ENCODE measurements at places on chromosomes 1 and 21.

- no peak for DNase-seq
These were observed 459.2 kb upstream of the RUNX1 start for GRCh38 chr21:35508139-35508888.

- no peak for DNase-seq
These were observed 67.0 kb downstream of the EIF2B3 start for GRCh38 chr1:44919400-44919799.

DNA sequence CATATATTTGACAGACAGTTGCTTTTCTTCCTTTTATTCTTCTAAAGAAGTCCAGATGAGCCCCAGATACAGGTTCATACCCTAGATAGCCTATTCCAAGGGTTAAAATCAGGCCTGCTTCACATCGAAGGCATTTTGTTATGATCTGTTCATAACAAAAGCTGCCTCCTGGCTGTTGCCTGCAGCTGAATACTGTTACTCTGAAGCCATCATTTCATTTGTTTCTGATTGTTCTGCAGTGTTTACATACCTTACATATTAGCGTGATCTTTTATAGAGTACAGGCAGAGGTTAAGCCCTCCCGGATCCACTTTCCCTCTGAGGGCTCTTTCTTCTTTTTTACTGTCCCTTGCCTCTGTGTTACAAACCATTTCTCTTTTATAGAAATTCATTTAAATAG, 219.0 kb upstream of the HOOK1 start:
- DNase-seq, result no peak

DNA sequence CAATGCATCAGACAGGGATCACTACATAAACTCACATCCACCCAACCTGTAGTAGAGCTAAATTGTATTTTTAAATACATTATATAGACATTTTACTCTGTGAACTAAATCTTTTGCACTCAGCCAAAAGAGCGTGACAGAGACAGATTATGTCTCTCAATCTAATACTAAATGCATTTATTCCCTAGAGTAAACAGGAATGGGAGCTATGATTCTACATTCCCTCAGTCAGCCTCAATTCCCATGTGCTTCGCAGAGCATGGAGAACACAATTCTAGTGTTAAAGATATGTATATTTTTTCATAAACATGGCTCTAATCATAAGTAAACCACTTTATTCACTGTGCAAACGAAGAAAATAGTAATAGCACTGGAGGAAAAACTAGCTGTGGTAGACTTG, 16.5 kb downstream of the PIGK start:
- DNase-seq, result no peak

GRCh38 chr1:45216861-45217260, 10.5 kb upstream of the ZSWIM5 start:
- no peak for DNase-seq

DNA sequence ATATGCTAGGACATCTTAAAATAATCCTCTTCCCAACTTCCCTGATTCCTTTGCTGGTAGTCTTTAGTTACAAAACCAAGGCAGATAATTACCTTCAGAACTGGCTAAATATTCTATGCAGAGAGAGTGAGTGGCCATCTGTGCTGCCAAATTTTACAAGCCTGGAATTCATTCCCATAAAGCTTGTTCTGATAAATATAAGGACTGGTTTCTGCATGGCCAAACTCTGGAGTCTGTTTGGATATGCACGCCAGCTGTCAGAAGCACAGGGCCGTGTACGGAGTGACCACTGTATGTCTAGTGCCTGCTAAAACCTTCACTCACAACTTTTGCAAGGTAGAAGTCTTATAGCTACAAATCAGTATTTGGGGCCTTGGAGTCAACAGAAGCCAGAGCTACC, 66.5 kb upstream of the RAVER2 start:
- no peak for DNase-seq

GRCh38 chr1:31587720-31588423, 11.6 kb downstream of the TINAGL1 start:
- peak; percentile 32 for DNase-seq

- no peak for DNase-seq
These were observed 64.7 kb downstream of the S1PR1 start for GRCh38 chr1:101301446-101302057.

DNA sequence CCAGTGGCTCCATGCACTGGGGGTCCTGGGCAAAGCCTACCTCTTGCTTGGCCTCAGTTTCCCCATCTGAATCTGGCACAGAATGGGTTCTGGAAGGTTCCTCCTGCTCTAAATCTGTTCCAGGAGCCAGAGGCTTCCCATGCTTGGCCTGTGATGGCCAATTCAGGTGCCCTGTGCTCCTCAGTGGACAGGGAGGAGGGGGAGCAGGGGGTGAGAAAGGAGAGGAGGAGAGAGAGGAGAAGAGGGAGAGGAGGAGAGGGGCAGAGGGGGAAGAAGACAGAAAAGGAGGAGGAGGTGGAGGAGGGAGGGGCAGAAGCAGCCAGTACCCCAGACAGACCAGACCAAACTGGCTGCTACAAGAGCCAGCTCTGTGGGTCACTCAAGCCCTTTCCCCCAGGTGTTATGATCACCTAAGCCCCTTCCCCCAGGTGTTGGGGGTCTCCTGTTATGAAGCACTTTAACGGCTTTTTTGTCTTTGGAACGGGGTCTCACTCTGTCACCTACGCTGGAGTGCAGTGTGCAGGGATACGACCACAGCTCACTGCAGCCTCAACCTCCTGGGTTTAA, 43.7 kb downstream of the TRIM11 start:
- no peak for DNase-seq

DNA sequence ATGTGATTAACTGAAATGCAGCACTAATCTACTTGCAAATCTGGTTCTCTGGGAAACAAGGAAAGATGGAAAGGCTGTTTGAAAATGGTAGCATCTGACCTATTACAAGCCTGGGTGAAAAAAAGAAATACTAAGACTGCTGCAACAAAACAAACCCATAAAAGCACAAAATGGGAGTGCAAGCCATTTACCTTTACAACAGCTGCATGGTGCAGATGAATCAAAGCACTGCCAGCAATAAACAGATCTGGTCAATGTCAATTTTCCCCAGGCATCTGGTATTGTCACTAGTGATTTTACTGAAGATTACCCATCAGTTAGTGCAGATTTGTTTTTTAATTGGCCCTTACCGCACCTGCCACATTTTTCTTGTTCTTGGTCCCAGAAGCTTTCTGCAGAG, 1341.7 kb downstream of the PLA2G4A start:
- DNase-seq, result no peak

GRCh38 chr1:245168086-245168485, 13.3 kb downstream of the KIF26B start:
- no peak for DNase-seq

DNA sequence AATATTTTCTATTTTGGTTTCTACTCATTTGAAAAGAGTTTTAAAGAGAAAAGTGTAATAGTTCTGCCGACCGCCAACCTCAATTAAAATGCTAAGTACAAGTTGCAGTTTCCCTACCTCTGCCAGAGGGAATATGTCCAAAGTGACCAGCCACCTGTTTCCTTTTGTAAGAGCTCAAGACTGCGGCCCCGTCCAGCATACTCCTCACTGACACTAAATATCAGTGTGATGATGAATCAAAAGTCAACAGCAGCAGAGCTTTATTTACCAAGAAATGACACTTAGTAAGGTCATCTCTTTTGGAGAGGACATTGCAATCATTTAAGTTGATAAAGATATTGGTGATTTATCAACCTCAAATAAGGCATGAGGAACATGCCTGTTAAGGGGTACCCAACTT, 57.4 kb upstream of the NRIP1 start:
- DNase-seq, result no peak

GRCh38 chr1:218587900-218588299, 242.8 kb downstream of the TGFB2 start:
- no peak for DNase-seq

DNA sequence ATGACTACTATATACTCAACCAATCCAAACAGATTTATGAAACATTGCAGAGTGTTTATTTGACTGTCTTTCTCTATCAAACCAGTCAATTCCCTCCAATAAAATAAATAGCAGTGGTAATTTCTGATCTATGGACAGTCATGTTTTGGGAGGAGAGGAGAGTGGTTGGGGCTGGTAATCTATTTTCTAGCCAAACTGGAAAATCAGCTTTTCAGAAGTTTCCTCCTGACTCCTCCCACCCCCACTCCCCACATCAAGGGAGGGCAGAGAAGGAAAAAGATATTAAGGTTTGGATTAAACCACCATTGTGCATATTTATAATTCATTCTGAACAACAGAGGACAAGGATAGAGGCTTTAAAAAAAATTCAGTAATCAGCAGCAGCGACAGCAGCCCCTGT, 69.4 kb upstream of the SOX13 start:
- no peak for DNase-seq

- no peak for DNase-seq
These were observed 18.3 kb downstream of the IFI44 start for GRCh38 chr1:78667939-78668338.

DNA sequence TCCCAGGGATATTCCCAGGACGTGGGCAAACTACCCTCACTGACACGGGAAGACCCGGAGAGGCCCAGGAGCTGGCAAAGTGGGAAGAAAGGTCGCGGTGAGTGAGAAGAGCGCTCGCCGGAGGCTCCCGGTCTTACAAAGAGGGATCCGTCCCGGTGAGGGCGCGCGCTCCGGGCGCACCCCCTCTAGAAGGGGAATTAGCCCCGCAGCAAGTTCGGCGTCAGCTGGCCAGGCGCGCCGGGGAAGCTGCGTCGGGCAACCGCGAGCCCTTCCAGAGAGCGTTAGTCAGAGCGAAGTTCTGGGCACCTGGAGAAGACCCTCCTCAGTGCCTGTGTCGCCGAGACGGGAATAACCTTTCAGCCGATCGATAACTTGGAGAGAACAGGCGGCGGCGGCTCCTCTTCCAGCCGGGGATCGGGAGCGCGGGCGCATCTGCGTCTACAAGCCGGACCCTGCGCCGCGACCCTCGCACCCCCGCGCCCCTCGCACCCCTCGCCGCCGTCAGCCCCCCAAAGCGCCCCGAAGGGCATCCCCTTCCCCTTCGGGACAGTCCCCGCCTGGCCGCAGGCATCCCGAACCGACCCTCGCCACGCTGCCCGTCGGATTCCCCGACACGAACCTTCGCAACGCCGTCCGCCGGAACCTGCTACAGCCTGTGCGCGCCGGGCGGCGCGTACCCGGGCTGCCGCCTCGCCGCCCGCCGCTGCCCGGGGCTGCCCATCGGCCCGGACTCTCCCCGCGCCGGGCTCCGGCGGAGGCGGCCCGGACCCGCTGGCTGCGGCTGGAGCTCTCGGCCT, 485 bp downstream of the SIPA1L2 start:
- peak; percentile 12 for DNase-seq

DNA sequence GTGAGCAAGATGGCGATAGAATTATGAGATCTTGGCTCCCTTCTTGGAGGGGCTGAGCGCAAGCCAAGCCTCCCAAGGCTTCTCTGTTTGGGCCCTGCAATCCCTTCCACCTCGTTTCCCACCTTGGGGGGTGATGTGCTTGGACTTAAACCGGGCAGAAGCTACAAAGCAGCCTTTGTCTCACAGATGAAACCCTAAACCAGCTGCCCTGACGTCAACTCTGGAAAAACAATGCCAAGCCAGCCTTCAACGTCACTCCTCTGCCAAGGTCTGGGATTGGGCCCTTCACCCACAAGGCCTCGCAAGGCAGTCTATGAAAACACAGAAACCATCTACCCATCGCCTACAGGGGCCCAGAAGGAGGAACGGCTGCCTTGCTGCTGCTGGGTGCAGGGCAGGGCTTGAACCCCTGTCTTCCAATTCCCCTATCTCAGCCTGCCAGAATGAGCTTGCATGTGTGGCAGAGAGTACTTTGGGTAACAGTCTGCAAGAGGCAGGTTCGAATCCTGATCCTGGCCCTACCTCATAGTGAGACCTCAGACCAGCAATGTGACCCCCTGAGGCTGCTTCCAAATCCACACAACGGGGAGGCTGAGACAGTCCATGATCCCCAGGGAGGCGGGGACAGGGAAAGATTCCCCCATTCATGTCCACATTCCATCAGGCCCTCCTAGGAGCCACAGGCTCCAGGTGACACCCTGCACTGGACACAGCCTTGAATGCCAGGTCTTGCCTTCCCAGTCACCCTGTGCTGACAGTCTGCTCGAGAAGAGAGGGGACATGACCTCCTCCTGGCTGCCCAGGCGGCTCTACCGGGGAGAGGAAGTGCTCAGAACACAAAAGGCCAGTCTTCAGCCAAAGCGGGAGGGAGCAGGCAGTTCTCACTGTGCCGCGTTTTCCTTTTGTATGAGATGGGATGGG, 15.0 kb downstream of the IFFO2 start:
- no peak for DNase-seq

- DNase-seq, result no peak
These were observed 3.9 kb upstream of the RPTN start for GRCh38 chr1:152162792-152163463.

DNA sequence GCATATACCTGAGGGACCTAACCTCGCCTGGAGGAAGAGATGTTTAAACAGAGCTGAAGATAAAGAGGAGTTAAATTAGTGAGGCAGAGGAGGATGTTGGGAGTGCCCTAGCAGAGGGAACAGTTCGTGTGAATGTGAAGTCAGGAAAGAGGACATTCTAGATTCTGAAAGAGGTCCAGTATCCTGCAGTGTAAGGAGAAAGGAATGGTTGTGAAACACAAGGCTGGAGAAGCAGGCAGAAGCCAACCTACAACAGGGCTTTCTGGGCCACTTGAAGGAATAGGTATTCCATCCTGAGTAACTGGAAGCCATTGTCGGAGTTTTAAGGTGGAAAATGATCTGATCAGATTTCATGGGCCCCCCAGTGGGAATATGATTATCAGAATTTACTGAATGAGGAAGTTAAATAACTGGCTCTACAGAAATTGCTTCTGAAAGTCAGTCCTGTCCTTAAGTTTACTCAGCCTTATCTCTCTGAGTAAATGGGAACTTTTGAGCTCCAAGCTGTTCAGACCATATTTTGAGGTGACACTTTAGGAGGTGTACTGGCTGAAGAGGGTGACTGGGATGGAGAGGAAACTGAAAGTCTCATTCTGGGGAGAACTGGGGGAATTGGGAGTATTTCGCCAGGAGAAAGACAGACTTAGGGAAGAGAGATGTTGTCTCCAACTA, 24.4 kb upstream of the FAAH start:
- DNase-seq, result no peak

DNA sequence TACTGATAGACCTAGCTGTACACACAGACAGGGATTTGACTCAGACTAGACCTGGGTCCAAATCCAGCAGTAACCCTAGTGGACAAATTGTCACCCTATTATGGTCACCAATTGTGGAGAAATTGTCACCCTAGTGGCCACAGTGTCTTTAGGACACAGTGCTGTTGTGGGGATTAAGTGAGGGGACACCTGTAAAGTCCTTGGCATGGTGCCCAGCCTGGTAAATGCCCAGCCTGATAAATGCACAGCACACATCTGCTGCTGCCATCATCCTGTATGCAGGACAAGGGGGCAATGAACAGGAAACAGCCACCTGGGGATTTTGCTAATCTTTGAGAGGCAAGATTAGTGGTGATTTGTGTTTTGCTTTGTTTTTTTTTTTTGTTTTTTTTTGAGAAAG, 2.3 kb downstream of the TMEM61 start:
- DNase-seq, result no peak

DNA sequence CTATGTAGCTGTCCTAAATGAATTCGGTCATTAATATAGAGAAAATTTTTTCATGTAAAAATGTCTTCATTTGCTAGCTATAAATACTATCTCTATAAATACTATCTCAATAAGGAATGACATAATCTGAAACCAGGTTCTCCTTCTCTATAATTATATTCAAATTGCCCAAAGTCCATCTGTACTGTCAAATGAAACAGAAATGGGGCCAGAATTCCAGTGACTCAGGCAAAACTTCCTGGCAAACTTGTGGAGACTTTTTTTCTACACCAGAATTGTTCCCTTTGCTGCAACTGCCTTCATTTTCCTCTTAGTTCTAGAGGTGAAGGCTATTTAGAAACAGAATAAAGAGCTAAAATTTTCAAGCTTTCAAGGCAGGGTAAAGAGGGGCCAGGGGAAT, 152.5 kb downstream of the KCNH1 start:
- no peak for DNase-seq

- DNase-seq, result no peak
These were observed 233.1 kb downstream of the HHIPL2 start for GRCh38 chr1:222314839-222315238.

Measured in stimulated activated CD8-positive, alpha-beta memory T cell treated with anti-CD3 and anti-CD28 coated beads, Interleukin-2, amount 100 ng/mL, for 48 hours (primary cell).